Left cardiac atrium (tissue), 4 donors: ENCODE measurements at places on chromosomes 1 and 21. TPM values are rescaled to one million over a fixed set of nuclear protein-coding genes. Genes with fewer than 3 reads are reported as not detected.

Gene C21orf58
- 2.5 TPM for total RNA-seq

Gene PSRC1
- 2.5 TPM for total RNA-seq

Gene TADA1
- total RNA-seq = 9.4 TPM

Gene CFHR2
- total RNA-seq = not detected

Gene COL11A1
- total RNA-seq = 0.35 TPM

Gene BEND5
- total RNA-seq = 3.5 TPM

GRCh38 chr21:42171091-42172053 lies 47.6 kb upstream of the ABCG1 start:
- DNase-seq = peak; percentile 54

DNA sequence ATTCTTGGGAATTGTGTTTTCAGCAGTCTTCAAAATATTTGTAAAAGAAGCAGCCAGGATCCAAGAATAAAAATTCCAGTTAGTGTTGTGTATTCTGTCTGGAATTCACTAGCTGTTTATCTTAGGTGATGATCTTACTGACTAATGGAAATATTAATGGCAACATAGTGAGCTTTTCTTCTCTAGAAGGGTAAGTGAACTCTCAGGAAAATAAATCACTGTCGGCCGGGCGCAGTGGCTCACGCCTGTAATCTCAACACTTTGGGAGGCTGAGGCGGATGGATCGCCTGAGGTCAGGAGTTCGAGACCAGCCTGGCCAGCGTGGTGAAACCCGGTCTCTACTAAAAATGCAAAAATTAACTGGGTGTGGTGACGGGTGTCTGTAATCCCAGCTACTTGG lies 87.4 kb upstream of the KIF1B start:
- no peak for DNase-seq

DNA sequence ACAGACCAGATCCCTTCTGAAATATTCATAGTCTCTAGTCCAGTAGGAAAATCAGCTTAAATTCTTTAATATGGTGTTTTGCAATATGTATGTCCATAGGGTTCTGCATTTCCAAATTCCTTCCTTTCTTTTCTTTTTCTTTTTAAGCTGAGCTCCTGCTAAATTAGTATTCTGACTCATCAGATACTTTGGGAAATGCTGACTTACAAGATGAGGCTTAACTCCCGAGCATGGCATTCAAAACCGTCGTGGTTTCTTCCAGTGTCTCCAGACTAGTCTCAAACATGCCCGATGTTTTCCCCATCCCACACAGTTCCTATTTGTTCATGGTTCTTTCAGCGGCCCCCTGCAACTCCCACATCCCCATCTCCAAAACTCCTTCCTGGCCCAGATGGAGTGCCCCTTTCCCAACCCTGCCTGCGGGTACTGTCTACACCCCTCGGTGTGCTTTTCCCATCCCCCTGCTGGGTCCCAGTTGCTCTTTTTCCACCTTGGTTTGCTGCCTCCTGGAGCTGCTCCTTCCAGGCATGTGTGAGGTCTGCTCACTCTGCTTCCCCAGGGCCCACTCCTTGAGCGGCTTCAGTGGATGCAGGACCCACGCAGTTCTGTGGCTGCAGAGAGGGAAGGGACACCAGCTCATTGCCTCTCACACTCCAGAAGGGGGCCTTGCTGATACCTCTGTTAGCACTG lies 19.5 kb upstream of the ETV3 start:
- DNase-seq = no peak

- no peak for DNase-seq
Measured at GRCh38 chr1:92488416-92488815, 1.7 kb upstream of the GFI1 start.

DNA sequence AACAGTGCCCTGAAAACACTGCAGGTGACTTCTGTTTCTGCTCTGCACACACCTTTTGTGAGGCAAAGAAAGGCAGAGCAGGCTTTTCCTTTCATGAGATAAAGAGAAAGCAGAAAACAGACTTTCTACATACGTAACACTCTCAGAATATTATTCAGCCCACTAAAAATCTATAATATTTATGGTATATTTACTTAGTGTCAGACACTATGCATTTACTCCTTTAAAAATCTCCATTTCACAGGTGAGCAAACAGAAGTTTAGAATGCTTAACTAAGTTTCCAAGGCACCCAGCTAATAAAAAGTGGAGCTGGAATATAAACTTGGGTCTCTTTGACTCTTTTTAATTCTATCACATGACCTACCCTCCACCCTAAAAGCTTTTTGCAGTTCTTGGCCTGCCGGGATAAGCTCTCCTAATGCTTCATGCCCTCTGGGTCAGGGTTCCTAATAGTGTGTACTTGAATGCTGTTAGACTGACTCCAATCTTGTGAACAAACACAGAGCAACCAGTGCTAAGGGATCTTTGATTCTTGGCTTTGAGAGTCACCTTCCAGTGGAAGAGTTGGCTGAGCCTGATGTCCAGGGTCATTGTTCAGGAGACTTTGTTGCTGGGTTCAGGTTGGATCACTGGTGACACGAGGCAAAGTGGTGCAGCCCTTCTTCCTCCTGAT lies 27.2 kb downstream of the PROK1 start:
- DNase-seq = no peak

DNA sequence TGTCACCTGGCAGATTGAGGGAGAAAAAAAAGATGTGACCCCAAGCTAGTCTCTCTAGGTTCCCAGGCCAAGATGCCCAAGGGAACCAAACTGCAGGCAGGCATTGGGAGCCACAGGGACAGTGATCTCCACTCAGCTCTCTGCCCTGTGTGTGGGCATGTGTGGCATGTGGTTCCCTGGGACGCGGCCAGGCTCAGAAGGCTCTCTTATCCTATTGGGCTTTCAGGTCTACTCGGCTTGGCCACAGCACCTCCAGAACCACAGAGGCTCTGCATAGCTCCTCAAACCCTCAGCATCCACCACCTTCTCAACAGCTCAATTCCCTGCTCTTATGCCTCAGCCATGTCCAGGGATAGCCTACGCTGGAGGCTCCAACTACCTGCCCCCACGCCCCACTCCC lies 22.0 kb downstream of the IQGAP3 start:
- DNase-seq = no peak

GRCh38 chr21:46347203-46347550 lies 23.2 kb downstream of the PCNT start:
- no peak for DNase-seq

DNA sequence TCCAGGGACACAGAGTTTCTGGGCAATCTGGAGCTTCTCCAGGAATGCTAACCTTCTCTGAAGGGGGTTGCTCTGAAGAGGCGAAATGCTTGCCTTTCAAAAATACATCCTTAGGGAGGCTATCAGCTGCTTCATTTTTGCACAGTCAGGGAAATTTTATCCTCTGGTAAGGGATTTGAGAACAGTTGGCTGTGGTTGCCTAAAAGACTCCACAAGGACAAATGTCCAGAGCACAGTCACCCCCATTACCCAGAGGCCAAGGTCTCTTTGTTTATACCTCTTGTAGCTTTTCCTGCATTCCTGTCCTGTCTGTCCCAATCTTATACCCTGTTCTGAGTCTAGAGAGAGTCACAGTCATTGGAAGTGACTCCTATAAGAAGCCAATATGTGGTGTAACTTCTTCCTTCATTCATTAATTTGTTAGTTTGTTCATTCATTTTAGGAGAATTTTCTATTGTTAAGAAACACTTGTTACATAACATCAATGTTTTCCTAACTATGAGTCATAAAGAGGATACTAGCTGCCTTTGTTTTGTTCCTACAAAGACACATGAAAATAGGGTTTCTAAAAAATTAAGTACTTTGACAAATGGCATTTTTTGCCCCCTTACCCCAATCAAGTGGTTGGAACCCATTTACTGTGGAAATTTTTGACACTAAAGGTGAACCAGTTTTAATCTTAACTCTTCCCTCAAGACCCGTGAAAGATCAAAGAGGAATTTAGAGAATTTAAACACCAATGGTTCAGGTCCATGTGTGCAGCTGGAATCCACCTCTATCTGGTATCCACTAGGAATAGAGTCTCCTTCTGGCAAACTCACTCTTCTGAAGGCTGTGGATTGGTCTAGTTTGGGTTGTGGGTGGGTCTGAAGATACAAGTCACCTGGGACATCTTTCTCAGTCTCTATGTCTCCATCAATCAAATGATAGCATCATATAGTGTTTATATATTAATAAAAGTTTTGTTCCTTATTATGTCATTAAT lies 47.1 kb downstream of the GPR88 start:
- no peak for DNase-seq

GRCh38 chr1:54409156-54410142 lies 3.3 kb upstream of the SSBP3 start:
- DNase-seq = no peak

GRCh38 chr1:166113031-166113430 lies 53.8 kb downstream of the FAM78B start:
- DNase-seq = no peak

- no peak for DNase-seq
Measured at GRCh38 chr1:157949074-157949354, 44.4 kb upstream of the KIRREL1 start.

DNA sequence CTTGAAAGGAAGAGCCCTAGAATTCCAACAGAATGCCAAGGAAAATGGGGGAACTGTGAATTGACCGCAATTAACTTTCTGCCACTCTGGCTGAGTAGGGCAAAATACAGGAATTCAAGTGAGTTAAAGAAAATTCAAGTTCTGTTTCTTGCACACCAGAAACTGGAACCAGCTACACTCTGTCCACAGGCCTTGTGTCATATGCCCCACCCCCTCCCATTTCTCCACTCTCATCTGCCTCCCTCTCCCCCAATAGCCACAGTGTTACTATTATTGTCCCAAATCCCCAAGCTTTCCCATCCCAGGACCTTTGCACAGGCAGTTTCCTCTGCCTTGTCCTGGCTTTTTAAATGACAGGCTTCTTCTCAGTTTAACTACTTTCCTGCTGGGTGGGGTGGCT lies 4.3 kb upstream of the STK40 start:
- DNase-seq = no peak

- no peak for DNase-seq
Measured at GRCh38 chr21:26185021-26185420, 14.5 kb upstream of the APP start.

DNA sequence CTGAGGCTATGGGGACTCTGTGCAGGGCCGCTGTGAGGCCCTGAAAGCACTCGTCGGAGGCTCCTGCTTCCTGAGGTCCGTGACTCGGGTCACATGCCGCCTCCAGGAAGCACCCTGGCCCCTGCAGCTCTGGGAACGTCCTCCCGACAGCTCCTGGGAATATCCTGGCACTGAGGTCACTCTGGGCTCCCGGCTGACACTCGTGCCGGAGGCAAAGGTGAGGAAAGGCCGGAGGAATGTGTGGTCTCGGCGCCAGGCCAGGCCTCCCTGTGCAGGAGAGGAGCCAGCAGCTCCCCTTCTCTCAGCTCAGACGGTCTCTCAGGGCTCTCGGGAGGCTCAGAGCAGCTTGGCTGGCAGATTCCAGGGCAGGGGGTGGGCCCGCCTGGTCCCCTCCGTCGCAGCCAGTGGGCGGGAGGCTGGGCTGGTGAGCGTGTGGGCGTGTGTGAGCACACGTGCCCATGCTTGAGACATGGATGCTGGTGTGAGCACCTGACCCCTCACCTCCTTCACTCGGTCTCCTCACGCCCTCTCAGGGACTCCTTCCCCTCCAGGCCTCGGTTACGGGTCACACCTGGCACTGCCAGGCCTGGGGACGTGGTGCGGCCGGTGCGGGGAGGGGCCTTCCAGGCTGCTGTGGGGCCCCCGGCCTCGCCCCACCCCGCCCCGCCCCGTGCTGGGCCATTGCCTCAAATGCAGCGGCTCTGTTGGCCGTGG lies 5.5 kb upstream of the RNF223 start:
- peak; percentile 52 for DNase-seq

GRCh38 chr1:186923486-186923885 lies 94.7 kb downstream of the PLA2G4A start:
- DNase-seq = no peak

DNA sequence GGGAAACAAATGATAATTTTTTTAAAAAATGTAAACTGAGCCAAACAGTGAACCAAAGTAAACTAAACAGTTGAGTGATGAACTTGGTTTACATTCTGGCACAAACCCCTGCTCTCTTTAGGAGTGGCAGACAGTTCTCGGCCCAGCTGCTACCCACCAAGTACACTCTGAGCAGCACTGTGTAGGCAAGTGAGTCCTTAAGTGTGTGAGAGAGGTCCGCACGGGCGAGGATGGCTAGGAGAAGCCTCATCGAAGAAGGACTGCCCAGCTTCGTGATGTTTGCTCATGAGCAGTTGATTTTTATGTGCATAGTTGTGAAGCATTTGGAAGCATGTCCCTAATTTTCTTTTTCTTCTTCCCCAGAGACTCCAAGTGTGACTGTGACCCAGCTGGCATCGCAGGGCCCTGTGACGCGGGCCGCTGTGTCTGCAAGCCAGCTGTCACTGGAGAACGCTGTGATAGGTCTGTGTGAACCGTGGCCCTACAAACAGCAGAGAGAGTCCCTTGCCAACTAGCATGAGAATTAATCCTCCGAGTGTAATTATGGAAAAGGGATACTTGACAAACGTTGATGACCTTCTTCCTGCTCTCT lies 32.1 kb downstream of the LAMC2 start:
- peak; percentile 75 for DNase-seq

DNA sequence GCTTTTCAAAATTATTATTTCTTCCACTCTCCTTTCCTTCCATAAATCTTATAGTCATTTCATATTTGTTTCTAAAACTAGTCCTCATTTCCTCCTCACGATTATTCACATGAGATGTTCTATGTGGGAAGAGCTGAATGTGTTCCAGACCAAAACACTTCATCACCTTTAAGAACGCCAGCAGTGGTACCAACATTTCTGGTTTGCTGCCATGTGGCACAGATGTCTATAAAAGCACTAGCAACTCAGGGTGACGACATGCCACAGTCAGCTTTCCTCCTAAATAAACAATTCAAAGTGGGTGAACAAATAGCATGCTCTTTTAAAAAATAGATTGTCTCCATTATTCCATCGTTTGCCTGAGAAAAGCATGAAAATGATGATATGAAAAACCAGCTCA lies 1217.8 kb upstream of the ADGRL2 start:
- peak; percentile 26 for DNase-seq

DNA sequence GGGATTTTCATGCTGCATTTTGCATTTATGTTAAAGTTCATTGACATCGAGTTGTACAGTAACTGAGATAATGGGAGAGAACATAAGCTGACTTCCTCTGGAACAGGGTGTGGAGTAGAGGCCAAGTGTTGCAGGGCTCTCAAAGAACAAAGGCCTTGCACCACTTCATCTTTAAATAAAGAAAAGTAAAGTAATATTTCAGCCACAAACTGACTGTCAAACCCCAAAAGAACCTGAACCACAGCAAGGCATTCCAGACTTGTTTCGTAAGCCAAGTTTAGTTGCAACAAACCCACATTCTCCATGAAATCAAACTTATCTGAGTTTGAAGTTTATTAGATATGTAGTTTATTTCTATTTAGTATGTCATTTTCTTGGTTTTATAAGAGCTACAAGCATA lies 19.1 kb upstream of the HMGCS2 start:
- DNase-seq = no peak

- DNase-seq = no peak
Measured at GRCh38 chr1:55937840-55938375, 641.5 kb downstream of the PLPP3 start.
